SW 1271 (cell line): ENCODE measurements at places on chromosomes 2 and 18.

DNA sequence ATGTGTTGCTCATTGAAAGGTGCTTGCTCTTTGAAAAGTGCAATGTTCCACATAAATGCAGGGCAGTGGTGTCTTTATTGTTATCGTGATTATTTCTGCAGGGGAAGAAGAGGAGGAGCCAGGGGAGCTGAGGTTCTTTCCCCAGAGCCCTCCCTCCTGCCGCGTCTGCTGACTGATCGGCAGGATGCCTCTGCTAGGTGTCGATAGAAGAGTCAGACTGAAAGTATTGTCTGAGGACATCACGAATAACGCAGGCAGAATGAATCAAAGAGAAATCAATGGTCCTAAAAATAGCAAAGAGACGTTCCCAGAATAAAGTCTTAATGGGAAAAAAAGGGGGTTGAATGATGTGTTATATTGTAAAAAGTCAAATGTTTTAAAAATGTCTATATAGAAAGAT is 47.4 kb upstream of the SIX3 start:
- no peak for DNase-seq

- no peak for DNase-seq
Measured at GRCh38 chr18:70284976-70285620, 3.7 kb upstream of the SOCS6 start.

- no peak for DNase-seq
Measured at GRCh38 chr2:234410526-234410925, 86.4 kb downstream of the ARL4C start.

DNA sequence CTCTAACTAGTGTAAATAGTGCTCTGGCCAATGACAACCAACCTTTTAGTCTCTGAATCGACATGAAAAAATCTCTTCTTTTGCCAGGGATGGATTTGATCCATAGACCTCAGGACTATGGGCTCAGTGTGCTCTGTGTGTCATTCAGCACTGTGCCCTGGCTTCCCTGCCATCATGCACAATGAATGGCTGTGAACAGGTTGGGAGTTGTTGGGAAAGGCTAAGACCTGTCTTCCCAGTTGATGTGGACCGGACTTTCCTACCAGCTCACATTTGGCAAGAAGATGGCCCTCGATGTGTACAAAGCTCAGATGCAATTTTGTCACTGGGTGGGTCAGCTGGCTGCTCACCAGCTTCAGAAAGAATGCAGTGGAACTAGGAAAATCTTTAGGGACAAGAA is 26.0 kb upstream of the ARHGAP25 start:
- DNase-seq = no peak

- no peak for DNase-seq
Measured at GRCh38 chr18:72458271-72458670, 85.9 kb downstream of the CBLN2 start.

- DNase-seq = no peak
Measured at GRCh38 chr2:128346291-128347170, 27.9 kb upstream of the HS6ST1 start.

DNA sequence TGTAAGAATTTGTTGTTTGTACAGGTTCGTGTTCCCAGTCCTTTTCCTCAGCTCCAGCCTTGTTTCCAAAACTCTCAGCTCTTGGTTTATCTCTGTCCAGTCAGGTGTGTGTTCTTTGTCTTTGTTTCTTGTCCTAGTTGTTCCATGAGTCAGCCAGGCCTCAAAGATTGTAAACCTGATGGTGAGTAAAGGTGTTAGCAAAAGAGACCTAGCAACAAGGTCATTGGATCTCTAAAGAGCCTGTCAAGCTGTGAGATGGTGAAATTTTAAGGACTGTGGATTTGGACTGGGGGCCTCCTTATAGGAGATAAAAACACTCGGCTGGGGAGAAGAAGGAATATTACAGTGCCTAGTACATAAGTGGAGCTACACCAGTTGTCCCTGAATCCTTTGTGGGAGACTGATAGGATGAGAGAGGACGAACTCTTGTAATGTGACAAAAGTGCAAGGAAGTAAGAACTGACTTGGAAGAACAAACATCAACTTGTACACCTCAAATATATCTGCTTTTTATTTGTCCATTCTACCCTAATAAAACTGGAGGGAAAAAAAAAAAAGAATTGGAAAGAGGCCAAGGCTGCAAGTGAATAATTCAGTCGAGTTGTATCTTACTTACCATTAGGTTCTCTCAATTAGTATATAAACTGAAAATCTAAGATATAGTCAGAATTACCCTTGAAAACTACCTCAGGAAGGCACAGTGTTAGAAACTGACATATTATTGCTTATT is 37.2 kb downstream of the ITGA6 start:
- no peak for DNase-seq

- DNase-seq = no peak
Measured at GRCh38 chr18:39692367-39693015, 2126.9 kb upstream of the CELF4 start.

- no peak for DNase-seq
Measured at GRCh38 chr2:219299372-219299760, 9.8 kb downstream of the PTPRN start.

GRCh38 chr2:173903601-173904394 is 61.4 kb downstream of the SP3 start:
- DNase-seq = no peak

DNA sequence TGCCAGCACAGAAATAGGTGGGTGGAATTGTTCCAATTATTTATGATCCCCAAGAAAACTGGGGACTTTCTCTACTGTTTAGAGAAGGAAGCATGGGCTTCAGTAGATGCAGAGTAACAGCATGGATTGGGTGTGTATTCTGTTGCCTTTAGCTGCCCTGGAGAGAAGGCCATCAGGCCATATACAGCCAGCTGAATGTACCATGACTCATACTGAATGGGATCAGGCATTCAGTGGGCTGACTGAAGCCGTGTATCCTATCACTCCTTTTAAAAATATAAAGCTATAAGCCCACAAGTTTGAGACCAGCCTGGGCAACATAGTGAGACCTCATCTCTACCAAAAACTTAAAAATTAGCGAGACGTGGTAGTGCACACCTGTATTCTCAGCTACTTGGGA is 16.7 kb upstream of the PLEKHM3 start:
- no peak for DNase-seq

DNA sequence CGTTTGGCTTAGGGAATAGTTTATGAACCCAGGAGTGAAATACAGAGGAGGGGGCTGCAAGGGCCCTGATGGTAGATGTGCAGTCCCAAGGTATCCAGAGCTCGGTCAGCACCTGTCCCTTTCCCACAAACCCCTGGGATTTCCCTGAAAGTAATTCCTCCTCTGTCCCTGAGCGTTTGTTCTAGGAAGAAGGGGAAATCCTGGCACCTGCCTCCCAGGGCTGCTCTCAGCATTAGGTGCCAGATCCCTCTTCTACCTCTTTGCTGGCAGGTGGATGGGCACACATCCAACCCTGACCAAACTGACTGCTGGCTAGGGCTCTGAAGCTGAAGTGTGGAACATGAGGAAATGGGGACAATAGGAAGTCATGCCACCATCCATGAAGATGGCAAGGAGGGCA is 824.0 kb downstream of the SLC4A3 start:
- no peak for DNase-seq

DNA sequence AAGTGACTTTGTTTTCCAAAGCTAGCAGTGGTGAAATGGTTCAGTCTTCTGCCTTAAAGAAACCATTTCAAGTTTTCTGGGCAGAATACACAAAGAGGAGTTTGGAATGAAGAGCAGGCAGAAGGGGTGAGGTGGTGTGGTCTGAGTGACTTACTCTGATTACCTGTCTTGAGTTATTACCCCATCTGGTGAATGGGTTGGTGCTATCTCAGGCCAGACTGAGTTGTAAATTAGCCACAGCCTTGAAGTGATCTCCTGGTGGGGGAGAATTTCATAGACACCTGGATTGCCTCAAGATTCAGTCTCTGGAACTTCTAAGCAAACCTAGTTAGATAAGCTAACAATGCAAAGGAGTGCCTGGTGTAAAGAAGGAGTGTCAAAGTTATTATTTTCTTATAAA is 983.5 kb upstream of the NXPH2 start:
- DNase-seq = no peak

GRCh38 chr2:46460241-46460921 is 19.0 kb upstream of the TMEM247 start:
- DNase-seq = no peak
